ENCODE measurements at places on chromosomes 13 and 19. TPM values are rescaled to one million over a fixed set of nuclear protein-coding genes. Genes with fewer than 3 reads are reported as not detected.
A peak's percentile ranks its signal among the peaks of the same experiment; 100 is the strongest.

SLC44A2 gene
- 16.2 TPM for total RNA-seq

DNA sequence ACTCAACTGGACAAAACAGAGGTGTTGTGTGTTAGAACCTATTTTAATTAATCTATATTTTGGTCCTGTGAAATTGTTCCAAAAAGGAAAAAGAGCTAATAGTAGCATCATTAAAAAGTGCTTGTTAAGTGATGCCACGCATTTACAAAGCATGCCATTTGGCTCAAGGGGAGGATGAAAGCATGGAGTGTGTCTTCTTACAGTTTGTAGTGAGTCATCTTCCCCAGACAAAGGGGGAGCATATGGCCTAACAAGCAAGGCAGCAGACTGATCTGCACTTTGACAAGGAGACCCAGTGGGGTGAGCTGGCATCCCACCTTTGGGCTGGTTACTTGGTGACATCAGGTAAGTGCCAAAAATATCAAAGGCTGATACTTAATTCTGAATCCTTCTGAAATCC lies 297.0 kb downstream of the FGF9 start:
- no peak for ATAC-seq

- ATAC-seq, result no peak
These were observed 1256.6 kb upstream of the ATXN8OS start for GRCh38 chr13:68851026-68851425.

GRCh38 chr13:107091428-107091827 lies 523.5 kb upstream of the ARGLU1 start:
- no peak for ATAC-seq

CNFN gene
- 0.87 TPM for total RNA-seq

- ATAC-seq, result peak; percentile 14
These were observed 10.7 kb downstream of the ANO8 start for GRCh38 chr19:17323964-17324332.

DNA sequence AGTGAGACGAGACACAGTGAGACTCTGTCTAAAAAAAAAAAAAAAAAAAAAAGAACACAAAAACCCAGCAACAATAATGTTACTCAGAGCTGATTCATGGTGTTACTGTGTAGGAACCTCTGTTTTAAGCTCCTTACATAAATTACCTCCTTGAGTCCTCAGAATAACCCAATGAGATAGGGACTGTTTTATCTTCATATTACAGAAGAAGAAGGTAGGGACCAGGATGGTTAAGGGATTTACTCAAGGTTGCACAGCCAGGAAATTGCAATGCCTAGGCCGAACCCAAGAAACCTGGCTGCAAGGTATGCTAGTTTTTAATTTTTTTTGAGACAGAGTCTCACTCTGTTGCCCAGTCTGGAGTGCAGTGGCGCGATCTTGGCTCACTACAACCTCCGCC lies 1.5 kb upstream of the DAND5 start:
- ATAC-seq, result no peak

DNA sequence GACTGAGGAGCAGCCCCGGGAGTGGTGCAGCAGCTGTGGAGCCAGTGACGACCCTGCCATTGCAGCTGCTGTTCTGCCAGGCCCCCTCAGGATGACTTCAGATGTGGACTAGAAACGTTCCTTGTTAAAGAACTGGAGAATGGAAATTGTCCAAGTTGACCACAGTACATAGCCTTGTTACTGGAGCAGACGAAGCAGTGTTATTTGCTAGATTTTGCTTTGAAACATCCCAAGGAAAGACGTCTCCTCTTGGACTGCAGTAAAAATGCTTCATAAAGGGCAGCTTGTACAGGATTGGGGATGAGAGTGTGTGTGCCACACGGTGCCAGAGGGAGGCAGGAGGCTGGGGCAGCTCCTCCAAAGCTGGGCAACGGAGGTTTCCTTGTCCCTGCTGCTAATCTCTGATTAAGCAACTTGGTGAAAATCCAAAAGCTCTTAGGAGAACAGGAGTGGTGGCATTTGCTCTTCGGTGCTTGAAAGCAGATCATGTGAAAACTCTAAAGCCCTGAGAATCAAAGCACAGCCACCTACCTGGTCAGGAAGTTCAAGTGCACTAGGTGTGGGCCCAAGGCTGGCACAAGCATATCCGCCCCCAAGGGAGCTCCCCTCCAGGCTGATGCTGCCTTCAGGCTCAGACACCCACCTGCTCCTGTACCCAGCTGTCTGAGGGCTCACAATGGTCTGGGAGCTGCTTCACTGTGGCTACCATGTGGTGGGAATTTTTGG lies 34.5 kb downstream of the SHISA2 start:
- ATAC-seq, result no peak

DNA sequence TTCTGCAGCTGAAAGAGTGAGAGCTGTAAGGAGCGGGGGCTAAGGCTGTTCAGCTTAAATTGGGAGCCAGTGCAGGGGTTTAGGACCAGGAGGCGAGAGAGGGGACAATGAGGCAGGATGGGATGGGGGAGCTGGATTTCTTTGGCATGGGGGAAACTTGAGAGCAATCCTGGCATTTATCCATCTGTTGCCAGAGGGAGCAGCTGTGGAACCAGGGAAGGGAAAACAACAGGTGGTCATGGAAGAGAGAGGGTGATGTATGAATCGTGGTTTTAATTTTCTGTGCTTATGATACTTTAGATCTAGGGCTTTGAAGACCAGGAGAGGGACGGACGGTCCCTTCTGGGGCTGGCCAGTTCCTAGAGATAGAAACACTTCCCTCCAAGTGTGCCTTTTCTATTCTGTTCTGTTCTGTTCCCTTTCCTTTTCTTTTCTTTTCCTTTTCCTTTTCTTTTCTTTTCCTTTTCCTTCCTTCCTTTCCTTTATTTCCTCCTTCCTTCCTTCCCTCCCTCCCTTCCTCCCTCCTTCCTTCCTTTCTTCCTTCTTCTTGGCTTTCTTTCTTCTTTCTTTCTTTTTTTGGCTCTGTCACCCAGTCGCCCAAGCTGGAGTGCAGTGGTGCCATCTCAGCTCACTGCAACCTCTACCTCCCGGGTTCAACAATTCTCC lies 16.0 kb upstream of the CCL25 start:
- no peak for ATAC-seq

GRCh38 chr13:105159841-105160240 lies 1375.6 kb downstream of the EFNB2 start:
- no peak for ATAC-seq

DNA sequence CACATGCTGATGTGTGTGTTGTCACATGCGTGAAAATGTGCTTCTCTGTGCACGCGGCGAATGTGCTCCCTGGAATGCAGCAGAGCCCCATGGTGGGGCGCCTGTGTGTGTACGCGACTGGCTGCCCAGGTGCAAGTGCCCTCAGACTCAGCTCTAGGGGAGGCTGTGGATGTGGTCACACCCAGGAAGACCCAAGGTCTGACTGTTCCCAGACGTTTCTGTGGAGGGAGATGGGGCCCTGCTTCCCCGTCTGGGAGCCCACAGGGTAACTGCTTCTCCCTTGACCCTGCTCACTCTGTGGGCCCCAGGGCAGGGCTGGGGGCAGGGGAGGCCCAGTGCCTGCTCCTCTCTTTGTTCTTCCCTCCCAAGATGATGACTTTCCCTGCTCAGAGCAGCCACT lies 7.9 kb upstream of the UQCR11 start:
- ATAC-seq, result no peak

- peak; percentile 5 for ATAC-seq
These were observed 16.5 kb upstream of the FOSB start for GRCh38 chr19:45451131-45451849.

GRCh38 chr19:3987619-3988371 lies 2.5 kb upstream of the EEF2 start:
- ATAC-seq, result peak; percentile 10

All from motor neuron (in vitro differentiated cells).